AG04449 (cell line): ENCODE measurements at places on chromosomes 11 and 22.

GRCh38 chr11:22539821-22540256 lies 85.8 kb downstream of the FANCF start:
- DNase-seq, result no peak

GRCh38 chr11:99671808-99672409 lies 651.2 kb downstream of the CNTN5 start:
- DNase-seq, result no peak

DNA sequence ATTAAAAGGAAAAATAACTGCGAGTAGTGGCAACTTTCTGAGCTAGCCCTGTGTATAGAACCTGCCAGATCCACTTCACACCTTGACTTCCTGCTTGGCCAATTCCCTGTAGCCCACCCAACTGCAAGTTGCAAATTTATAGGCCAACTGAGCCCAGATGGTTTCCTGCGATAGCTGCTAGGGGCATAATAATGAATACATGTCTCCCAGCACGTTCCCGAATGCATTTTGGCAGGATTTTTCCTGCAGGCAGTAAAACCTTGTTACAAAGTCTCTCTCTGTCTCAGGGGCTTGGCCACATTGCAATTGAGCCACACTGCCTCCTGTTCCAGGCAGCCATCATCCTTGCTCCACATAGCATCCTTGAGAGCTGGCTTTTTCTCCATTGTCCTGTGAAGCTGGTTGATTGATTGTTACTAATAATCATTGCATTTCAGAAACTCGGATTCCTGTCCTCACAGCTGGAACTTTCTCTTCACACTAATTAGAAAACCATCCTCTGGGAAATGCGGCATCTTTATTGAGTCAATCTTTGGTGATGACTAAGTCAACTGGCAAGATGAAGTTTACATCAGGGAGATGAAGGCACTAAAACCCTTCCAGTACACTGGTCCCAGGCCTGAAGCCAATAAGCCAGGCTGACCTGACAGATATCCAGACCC lies 18.6 kb upstream of the LMO2 start:
- no peak for DNase-seq

DNA sequence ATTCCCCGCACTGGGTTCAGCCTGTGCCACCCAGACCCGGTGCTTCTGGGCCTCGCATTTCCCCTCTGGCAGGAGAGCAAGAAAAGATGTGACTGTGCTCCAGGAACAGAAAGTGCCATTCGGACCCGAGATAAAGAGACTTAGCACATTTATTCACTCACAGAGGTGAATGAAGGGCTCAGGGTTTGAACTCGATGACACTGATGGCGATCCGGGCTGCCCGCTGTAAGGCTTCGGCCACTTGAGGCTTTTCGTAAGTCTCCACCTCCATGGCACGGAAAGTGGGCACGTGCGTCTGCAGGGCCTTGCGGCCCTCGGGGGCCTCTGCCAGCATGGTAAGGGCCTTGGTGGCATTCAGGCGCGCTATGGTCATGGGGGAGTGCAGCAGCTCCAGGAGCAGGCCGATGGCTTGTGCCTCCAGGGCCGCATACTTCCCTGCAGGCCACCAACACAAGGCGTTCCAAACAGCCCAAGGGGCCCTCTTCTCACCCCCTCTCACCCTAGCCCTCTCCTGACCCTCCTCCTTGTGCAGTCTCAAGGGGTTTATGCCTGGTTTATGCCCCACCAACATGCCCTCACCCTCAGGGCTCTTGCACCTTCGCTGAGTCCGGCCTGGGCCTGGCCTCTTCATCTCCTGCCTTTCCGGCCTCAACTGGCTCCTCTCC lies 10.9 kb upstream of the GNAZ start:
- no peak for DNase-seq

DNA sequence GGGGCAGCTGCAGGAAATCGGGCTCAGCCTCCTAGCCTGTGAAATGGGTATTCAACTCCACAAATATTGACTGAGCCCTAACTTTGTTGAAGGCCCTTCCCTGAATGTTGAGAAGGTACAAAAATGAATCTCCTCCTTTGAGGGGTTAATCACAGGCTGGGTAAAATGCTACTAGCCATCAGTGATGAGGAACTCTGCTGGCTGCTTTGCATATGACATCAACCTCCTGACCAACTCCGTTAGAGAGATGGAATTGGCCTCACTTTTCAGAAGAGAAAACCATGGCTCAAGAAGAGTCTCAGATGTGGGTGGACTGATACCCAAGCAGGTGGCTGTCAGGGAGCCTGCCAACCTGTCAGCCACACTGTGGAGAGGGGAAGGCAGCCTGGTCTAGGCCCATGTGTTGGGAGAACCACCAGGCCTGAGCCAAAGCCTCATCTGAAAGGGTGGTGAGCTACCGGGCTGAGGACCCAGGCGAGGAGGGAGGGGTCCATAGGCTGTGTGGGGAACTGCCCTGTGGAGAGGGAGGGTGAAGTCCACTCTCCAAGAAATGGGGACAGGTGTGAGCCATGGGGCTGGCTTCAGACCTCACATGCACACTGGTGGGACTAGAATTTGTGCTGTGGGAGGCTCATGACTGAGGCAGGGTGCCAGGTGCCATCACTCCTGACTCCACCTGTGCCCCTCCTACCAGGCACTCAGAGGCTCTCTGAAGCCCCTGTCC lies 11.8 kb downstream of the CDCA5 start:
- no peak for DNase-seq

- no peak for DNase-seq
Observed at GRCh38 chr11:118930094-118930712, 4.5 kb upstream of the BCL9L start.

- no peak for DNase-seq
Observed at GRCh38 chr11:122803716-122804115, 34.6 kb upstream of the CRTAM start.

DNA sequence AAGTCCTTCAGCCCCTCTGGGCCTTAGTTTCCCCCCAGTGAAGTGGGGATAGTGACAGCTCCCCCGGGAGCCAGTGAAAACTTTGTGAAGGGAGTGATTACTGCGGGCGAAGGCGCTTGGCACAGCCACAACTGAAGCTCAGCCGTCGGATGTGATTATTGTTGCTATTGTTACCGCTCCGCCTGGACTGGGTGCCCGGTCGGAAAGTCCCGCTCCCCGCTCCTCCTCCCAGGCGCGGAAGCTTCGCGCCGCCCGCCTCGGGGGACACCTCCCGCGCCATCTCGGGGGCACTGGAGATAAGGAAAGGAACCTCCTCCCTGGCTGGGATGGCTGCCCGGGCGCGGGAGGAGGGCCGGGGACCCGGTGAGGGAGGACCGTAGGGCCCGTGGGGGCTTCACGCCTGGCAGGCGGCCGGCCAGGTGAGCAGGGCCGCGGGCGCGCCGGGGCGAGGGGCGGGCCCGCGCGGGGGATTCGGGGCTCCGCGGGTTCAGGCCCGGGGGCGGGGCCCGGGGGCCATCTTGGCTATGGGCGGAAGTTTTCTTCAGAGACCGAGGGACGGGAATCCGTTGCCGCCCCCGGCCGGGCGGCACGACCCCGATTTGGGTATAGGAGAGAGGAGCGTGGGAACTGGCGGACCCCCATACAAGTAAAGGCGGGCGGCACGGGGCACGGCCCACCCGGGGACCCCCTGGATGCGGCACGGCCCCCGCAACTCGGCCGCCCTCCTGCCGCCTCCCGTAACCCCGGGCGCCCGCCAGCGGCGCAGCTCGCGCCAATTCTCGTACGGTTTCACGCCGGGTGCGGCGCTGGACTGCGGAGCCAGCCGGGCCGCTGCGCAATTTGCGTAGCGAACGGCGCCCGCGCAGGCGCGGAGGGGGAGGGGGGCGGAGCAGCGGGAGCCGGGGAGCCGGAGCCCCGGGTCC lies at the start of gene GPR137:
TSS of gene GPR137 (plus strand) at position 887 of the 923 bp plus-strand sequence. CDS start 677 bp downstream, outside the sequence.
- no peak for DNase-seq

DNA sequence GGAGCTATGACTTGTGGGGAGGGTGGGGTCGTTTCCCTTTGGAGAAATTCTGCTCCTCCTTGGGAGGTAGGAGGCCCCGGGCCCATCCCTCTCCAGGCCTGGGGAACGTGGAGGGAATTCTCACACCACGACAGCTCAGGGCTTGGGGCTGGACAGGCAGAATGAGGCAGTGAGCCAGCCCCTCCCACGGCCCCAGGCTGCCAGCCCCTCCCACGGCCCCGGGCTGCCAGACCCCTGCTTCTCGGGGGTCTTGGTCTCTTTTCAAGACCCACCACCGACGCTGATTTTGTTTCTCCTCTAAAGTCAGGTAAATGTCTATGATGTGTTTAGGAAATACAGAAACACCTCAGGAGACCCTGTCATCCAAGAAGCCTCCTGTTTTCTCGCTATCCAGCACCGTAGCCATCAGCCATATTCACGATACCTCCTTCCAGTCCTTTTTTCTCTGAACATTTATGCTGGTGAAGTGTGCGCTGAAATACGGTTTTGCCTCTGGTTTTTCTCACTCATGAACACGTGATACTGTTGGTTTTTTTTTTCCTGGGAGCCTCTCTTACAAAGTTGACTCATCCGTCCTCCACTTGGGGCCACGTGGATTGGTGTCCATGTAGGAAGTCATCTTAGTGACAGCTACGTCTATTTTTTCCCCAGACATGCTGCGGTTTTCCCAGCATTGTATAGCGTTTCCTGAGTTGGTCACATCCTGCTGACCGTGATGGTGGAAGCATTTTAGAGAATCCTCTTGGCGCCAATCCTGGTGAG lies 1219.6 kb downstream of the BRD1 start:
- DNase-seq, result peak; percentile 19

GRCh38 chr11:123573286-123573685 lies 81.1 kb downstream of the SCN3B start:
- no peak for DNase-seq

GRCh38 chr11:20070459-20070858 lies 89.8 kb downstream of the DBX1 start:
- no peak for DNase-seq

- no peak for DNase-seq
Observed at GRCh38 chr11:100932474-100933100, 197.0 kb downstream of the PGR start.

- DNase-seq, result no peak
Observed at GRCh38 chr11:131767421-131767820, 397.0 kb downstream of the NTM start.

GRCh38 chr11:124481365-124482323 lies 36.1 kb upstream of the OR8B8 start:
- no peak for DNase-seq

DNA sequence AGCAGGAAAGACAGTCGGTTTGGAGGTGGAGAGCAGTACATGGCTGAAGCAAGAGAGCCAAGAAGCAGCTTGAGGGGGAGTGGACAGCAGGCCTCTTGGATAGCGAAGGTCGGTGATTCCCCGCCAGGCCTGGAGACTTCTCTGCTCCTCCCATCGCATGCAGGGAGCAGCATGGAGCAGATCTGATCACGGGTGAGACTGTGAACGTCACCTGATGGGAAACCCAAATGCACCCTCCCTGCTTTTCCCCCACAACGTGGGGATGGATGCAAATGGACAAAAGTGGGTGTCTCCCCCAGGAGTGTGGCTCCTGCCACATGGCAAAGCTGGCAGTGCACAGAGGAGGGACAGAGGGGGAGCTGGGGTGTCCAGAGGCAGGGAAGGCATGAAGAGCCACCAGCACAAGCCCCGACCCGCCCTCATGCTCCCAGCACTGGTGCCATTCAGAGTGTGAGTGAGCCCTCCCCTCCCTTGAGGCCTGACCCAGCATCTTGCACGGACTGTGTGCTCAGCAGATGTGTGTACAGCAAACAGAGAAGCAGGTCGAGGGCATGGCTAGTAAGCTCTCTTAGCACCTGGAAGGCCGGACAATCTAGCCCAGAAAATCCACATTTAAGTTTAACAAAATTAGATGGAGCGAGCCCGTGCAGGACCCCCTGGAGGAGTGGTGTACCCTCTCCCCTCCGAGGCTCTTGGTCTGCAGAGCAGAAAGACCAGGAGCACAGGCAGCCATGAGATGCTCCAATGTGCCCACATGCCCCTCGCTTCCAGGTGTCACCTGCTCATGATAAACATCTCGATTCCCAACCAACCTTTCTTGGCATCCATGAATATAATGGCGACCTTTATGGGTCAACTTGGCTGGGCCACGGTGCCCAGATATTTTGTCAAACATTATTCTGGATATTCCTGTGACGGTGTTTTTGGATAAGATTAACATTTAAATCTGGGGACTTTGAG lies 661.7 kb downstream of the TBC1D22A start:
- no peak for DNase-seq

- no peak for DNase-seq
Observed at GRCh38 chr11:12707500-12707880, 33.3 kb downstream of the TEAD1 start.

GRCh38 chr11:64878494-64879243 lies at the start of gene EHD1:
TSS of gene EHD1 (minus strand) at chr11:64878621. CDS start at chr11:64878464, 157 bp downstream.
- peak; percentile 66 for DNase-seq

- no peak for DNase-seq
Observed at GRCh38 chr11:120086651-120087050, 51.3 kb downstream of the TRIM29 start.

- no peak for DNase-seq
Observed at GRCh38 chr11:106152824-106153223, 75.4 kb downstream of the AASDHPPT start.

DNA sequence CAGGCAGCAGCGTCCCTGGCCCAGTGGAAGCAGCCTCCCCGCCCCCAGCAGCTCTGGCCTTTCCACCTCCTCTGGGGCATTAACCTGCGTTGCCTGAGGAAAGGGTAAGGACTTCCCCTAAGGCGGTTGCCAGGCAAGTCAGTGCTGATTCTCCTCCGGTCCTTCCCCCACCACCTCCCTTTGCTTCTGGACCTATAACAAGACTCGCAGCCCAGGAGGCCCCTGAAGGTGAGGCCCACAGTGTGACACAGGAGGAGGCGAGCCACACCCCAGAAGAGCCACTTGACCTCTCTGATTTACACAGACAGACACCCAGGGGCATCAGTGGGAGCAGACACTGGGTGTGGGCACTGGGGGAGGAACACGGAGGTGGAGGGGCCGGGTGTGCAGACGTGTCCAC lies 35.4 kb downstream of the ASCL2 start:
- no peak for DNase-seq

DNA sequence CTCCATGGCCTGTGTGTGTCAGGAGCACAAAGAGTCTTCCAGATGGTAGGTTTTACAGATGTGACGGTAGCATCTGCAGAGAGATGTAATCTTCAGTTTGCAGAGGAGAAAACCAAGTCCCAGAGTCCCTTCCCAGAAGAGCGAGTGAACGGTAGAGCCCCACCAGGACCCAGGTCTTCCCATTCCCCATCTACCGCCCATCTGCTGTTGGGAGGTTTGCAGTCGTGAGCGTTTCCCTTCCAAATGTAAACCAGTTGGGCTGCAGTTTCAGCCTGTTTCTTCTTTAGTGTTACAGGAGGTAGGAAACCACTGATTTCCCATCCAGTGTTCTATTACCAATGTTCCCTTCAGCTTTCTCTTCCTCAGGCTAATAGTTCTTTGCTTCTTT lies 24.0 kb downstream of the PANX1 start:
- DNase-seq, result no peak

- DNase-seq, result no peak
Observed at GRCh38 chr22:17237038-17237668, 17.9 kb upstream of the ADA2 start.

- DNase-seq, result no peak
Observed at GRCh38 chr22:23101524-23101923, 31.2 kb downstream of the GNAZ start.

DNA sequence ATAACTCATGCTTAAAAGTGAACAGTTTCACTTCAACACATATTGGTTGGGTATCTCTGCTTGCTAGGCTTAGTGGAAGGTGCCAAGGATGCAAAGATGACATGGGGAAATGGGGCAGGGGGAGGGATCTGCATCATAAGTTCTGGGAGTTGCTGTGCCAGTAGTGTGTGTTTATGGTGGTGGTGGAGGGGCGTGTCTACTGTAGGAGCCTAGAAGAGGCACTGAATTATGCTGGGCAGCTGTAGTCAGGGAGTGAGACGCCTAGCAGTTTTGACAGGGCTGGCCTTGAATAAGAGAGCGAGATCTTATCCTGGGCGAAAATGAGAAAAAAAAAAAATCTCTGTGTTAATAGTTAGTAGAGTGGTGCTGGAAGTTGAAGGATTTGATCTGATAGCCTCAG lies 3.0 kb downstream of the ELMOD1 start:
- no peak for DNase-seq

GRCh38 chr11:99739464-99740089 lies 718.8 kb downstream of the CNTN5 start:
- DNase-seq, result no peak
